BJ (cell line): ENCODE measurements at places on chromosomes 5 and 9. TPM values are rescaled to one million over a fixed set of nuclear protein-coding genes. Genes with fewer than 3 reads are reported as not detected.

ZNF608 gene
- polyA plus RNA-seq: 0.43 and 0.54 TPM in 2 replicates

GRCh38 chr9:109972026-109972882 is 192.3 kb downstream of the PALM2AKAP2 start:
- DNase-seq: no peak

GRCh38 chr5:142592365-142592764 is 93.5 kb downstream of the FGF1 start:
- no peak for DNase-seq

DNA sequence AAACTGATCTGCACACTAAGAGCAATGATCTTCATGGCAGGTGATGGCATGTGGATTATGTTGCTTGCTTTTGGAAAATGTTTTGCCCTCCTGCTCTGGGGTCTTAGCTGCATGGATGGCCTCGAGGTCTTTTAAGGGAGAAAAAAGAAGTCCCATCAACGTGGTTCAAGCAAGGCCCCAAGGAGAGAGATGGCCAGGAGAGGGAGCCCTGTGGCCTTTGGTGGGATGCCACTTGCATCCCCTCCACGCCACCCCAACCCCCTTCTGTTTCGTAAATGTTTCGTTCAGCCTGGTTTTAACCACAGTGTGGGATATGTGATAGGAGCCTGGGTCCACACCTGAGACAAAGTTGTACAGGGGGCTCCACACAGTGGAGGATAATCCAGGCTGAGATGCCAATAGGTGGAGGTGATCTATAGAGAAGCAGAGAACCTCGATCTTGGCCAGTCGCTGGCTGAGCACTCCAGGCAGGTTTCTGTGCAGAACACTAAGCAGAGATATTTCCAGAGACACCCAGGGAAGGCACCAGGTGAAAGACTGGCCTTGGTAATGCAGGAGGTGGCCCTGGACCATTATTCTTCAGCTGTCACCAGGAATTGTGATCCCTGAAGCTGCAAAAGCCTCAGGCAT is 25.8 kb upstream of the FRRS1L start:
- DNase-seq: no peak

- no peak for DNase-seq
These were observed 154.0 kb downstream of the MCTP1 start for GRCh38 chr5:95130941-95131340.

CERCAM gene
- polyA plus RNA-seq: 193 and 309 TPM in 2 replicates

DNA sequence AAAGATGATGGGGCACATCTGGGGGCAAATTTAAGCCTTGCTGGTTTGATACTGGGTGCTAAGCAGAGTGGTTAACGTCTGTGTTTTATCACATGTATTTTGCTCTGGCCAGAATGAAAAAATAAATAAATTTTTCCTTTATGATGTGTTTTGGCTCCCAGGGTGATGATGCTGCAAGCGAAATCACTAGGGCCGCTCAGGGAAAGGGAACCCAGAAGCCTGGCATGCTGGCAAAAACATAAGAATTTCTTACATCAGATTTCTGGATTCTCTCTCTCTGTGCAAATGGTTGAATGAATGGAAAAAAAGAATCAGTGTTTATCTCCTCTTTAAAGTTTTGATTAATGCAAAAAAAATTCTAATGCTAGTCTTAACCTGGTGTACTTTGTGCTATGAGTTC is 1975.2 kb upstream of the C9orf72 start:
- no peak for DNase-seq
